ENCODE measurements at places on chromosomes 12 and 14.

- no peak for DNase-seq
These were observed 441.8 kb upstream of the TMPO start for GRCh38 chr12:98073610-98074009.

- DNase-seq = no peak
These were observed 831.5 kb downstream of the GALC start for GRCh38 chr14:87161502-87161901.

GRCh38 chr12:29907461-29907860, 123.7 kb upstream of the TMTC1 start:
- DNase-seq = no peak

DNA sequence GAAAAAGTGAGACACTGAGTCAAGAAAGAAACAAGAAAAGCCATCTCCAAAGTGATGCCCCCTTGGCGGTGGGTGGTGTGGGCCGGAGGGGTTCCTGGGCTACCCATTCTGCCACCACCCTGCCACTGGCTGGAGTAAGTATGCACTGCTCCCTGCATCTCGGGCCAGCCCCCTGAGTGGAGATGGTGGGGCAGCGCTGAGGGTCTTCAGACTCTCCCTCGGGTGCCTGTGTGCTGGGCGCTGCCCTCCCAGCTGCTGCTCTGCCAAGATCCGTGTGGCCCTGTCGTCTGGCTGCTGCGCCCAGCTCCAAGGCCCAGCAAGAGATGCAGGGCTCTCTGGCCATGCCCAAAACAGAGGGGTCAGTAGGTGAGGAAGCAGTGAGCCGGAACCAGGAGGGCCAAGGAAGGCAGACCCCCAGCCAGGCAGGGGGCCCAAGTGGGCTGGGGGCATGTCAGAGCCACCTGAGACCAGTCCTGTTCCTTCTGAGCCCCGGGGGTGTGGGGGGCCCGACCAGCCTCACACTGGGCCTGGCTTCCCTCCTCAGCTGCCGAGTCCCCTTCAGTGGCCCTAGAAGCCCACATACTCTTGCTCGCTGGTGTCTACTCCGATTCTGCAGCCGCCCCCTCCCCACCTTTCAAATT, 5.2 kb downstream of the GPR132 start:
- DNase-seq = no peak

DNA sequence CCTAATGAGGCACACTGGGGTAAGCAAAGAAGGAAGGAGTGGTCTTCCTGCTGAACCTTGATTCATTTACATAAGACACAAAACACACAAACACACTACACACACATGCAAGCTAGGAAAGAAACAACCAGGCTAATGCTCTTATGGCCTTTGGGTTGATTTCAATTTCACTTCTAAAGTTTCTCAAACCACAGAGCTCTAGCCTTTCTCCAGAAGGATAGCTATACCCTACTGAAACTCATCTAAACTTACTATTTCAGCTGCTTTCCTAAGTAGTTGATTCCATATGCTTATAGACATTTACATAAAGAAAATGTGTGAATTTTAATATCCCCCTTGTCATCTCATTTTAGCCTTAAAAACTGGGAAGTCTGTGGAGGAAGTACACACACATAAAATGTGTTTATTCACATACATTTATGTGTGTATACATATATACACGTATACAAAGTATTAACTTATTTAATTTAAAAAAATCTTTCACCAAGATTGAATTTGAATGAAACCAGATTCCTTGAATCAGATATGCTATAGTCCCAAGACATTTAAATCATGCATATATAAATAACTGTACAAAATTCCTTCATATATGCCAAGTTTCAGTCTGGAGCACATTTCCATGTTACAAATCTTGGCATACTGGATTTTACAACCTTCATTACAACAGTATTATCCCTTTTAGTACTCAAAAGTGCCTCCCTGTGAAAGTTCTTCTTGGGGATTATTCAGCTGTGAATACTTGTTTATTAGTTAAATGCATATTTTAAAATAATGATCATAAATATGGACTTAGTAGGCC, 231.8 kb upstream of the NPAS3 start:
- no peak for DNase-seq

GRCh38 chr12:105288311-105288996, 42.0 kb upstream of the C12orf75 start:
- DNase-seq = no peak
